Stimulated activated CD8-positive, alpha-beta memory T cell treated with anti-CD3 and anti-CD28 coated beads, Interleukin-7, amount 100 ng/mL, for 4 hours (primary cell): ENCODE measurements at places on chromosomes 6 and 20.

GRCh38 chr6:141421378-141421777, 711.3 kb upstream of the GJE1 start:
- no peak for DNase-seq

DNA sequence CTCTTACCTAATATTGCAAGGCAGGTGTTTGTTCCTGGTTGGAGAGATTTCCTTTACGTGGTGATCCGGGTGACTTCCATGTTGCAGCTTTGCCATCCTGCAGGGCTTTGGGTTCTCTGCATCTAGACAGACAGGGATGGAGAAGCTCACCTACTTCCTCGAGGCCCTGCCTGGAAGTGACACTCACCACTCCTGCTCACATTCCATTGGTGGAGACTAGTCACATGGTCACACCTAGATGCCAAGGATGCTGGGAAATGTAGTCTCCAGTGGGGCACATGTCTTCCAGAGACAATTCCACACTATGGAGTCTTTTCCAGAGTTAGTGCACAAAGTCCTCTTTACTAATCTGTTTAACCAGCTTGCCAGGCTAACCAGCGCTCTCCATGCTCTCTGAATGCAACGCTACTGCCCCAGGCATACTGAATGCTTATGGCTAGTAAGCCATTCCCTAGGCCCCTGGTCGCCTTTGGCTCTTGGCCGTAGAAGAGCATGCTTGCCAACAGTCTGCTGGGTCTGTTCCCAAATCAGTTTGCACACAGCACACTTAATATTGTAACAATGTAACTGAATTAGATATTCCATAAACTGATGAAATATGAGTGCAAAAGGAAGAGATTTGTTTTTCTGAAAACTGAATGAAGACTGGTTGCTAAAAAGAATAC, 6.7 kb upstream of the KCNK15 start:
- DNase-seq, result no peak

DNA sequence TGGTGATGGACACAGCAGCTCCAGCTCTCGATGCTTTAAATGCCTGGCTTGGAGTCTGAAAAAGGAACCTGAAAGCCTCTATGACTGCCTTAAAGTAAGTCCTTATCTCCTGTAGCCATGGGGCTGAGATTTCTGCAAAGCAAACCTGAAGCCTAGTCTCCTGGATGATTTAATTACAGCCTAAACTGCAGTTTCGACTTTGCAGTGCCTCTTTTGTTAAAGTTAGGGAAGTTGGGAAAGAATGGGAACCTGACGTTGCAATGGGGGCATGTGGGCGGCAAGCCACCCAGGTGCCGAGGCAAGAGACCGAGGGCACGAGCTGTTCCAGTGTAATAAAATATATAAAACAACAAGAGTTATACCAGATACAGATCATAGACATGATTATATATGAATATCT, 11.7 kb upstream of the TCFL5 start:
- DNase-seq, result no peak

- peak; percentile 80 for DNase-seq
These were observed 45.9 kb upstream of the TAB2 start for GRCh38 chr6:149271348-149272340.
